Endothelial cell of umbilical vein (primary cell): ENCODE measurements at places on chromosomes 12 and 14. TPM values are rescaled to one million over a fixed set of nuclear protein-coding genes. Genes with fewer than 3 reads are reported as not detected.

Gene REP15
- 4.3 and 4.8 TPM in 2 replicates for total RNA-seq

Gene PNP
- 189 and 271 TPM in 2 replicates for total RNA-seq

Gene RHNO1
- 33.8 and 39.9 TPM in 2 replicates for total RNA-seq

Gene TNS2
- 106 and 119 TPM in 2 replicates for total RNA-seq

Gene CHGA
- not detected in 2 replicates for total RNA-seq

Gene AQP2
- not detected in 2 replicates for total RNA-seq

Gene MYBPC1
- total RNA-seq = not detected in 2 replicates

Gene B3GNT4
- total RNA-seq = 0.23 and 0.31 TPM in 2 replicates
